ENCODE measurements at places on chromosomes 5 and 9. TPM values are rescaled to one million over a fixed set of nuclear protein-coding genes. Genes with fewer than 3 reads are reported as not detected.

DNA sequence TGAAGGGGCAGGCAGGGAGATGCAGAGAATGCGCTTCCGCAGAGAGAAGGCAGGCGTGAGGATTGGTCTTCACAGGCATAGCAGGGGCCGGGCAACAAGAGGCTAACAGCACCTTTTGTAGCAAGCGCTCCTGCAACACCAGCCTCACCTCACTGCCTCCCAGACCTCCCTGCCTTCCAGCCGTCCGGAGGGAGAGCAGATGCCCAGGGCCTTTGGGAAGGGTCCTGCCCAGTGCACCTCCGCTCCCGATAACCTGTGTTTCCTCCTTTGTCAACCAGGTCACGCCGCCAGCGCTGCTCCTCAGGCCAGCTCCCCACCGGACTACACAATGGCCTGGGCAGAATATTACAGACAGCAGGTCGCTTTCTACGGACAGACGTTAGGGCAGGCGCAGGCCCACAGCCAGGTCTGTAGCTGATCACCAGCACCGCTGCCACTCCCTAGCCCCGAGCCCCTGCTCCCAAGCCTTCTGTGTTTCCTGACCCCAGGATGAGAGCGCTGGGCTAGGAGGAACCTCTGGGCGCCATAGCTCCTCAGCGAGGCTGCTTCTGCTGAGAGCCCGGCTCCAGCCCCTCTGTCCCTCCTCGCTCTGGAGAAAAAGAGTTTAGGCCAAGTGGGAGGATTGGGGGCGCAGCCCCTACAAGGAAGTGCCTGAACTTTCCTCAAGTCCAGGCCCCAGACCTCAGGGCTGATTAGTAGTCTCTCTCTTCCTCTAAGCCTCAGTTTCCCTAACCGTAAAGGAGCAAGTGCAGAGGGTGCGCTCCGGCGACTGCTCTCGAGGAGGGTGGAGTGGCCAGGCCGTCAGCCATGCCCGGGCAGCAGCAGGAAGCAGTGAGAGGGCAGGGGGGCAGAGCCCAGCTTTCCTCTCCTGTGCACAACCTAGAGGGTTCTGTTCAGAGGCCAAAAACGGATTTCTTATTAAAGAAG lies 28.4 kb upstream of the PRDM12 start:
- DNase-seq, result no peak

GRCh38 chr9:114131808-114132549 lies 23.4 kb upstream of the COL27A1 start:
- DNase-seq, result no peak

SUSD3 gene
- total RNA-seq, result not detected

DNA sequence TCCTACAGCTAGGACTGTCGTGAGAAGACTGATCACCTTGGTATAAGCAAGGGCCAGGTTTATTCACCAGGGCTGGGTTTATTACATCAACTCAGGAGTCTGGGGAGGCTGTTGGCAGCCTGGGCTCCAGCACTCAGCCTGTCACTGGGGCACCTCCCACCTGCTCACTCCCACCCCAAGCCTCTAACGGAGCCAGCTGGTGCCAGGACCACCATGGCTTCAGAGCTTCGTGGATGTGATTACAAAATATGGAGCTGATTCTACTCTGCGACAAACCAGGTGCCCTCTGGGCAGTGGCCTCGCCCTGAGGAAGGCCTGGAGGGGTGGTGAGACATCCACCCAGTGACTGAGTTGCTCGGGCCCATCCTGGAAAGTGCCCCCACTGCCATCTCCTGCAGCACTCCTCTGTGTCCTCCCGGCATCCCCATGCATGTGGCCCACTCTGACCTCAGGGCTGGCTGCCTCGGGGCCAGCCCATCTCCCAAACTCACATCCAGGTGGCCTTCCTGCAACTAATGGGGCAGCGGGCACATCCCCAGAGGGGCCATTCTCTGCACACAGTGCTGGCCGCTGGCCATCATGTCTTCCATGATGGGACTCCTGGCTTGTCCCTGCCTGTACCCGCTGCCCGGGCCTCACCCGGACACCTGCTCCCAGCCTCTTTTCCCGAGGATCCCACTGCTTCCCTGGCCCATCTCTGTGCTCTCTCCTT lies 49.6 kb downstream of the SECISBP2 start:
- peak; percentile 10 for DNase-seq

DNA sequence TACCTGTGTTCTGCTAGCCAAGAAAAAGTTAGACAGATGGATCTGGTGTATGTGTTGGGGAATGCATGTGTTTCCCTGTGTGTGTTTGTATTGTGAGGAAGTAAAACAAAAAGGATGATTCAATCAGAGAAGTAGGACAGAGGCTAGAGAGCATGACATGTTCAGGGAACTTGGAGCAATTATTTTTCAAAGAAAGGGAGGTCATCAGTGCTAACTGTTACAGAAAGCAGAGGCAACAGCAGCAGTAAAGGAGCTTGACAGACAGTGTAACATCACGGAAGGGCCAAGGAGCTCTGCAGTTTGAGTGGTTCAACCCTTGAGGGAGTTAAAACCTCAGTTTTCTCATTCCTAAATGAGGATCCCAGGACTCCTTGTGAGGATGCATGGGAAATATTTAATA lies 13.2 kb downstream of the SPINK1 start:
- no peak for DNase-seq

Measured in heart left ventricle (tissue), 16 donors.